ENCODE measurements at places on chromosomes 5 and 9. TPM values are rescaled to one million over a fixed set of nuclear protein-coding genes. Genes with fewer than 3 reads are reported as not detected.
A peak's percentile ranks its signal among the peaks of the same experiment; 100 is the strongest.

The SLC6A19 gene
- total RNA-seq: not detected

- H3K4me3 ChIP-seq: no peak overlapping the region
- H3K27ac ChIP-seq: no peak overlapping the region
- H3K4me1 ChIP-seq: no peaks in the 10 kb centered on the region
- DNase-seq: no peak
Observed at GRCh38 chr5:175508896-175509295, 30.5 kb downstream of the SFXN1 start.

The FOXD4L6 gene
- under 0.01 TPM for total RNA-seq

The SLC25A48 gene
- not detected for total RNA-seq

The PPP2R2B gene
- total RNA-seq: under 0.01 TPM

DNA sequence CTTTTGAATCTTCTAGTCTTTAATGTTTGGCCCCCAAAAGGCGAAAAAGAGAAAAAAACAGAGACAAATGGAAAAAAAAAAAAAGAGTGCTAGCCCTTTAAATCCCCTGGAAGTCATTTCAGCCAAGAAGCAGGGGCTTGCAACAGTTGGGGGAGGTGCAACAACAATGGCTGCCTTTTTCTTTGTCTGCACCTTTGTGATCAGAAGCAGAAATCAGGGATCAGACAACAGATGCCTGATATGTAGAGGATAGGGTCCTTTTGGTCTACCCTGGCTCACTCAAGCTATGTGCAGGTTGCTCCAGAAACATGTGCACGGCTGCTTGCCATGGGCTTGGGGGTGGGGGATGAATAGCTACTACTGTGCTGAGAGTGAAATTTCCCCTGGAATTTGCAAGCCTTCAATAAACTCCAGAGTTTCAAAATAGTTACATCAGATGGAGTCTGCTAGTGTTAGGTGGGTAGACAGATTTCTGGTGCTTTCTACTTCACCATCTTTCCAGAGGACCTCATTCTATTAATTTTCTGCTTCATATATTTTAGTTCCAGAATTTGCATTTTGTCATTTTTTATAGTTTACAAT lies 150.9 kb downstream of the FGF18 start:
- H3K27ac ChIP-seq: no peak overlapping the region
- DNase-seq: no peak
- no peaks in the 10 kb centered on the region for H3K27me3 ChIP-seq
- no peaks in the 10 kb centered on the region for H3K36me3 ChIP-seq

The ECSCR gene
- not detected for total RNA-seq

- peaks cover 37% of the 10 kb centered on the region for H3K36me3 ChIP-seq
- peaks cover 19% of the 10 kb centered on the region for H3K4me1 ChIP-seq
- no peak for DNase-seq
- no peaks in the 10 kb centered on the region for H3K27me3 ChIP-seq
- H3K4me3 ChIP-seq: peak overlapping the region; percentile 81
Observed at GRCh38 chr9:128321879-128322403, 306 bp downstream of the TRUB2 start.

- H3K27me3 ChIP-seq: no peaks in the 10 kb centered on the region
- H3K4me1 ChIP-seq: peaks cover 7% of the 10 kb centered on the region
- H3K36me3 ChIP-seq: no peaks in the 10 kb centered on the region
- DNase-seq: no peak
Observed at GRCh38 chr9:129604056-129604765, 16.7 kb downstream of the C9orf50 start.

The DRD1 gene
- total RNA-seq: under 0.01 TPM

DNA sequence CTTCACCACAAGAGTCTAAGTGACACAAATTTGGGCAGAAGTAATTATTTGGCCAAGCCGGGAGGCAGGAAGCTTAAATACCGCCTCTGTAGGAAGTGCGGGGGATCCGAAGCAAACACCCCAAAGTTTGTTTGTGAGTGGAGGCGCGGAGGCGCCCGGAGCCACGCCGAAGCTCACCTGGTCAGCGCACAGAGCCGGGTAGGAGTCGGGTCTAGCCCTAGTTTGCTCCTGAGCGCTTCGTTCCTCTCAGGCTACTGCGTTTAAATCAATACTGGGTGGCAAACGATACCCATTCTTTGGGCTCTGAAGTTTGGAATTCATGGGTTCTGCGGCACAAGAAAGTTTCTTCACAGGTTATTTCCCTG lies 855 bp downstream of the MCC start:
- H3K36me3 ChIP-seq: no peaks in the 10 kb centered on the region
- peak overlapping the region; percentile 82 for H3K4me3 ChIP-seq
- H3K4me1 ChIP-seq: peaks cover 21% of the 10 kb centered on the region
- DNase-seq: peak; percentile 82
- H3K27ac ChIP-seq: no peak overlapping the region
- H3K27me3 ChIP-seq: peaks cover 21% of the 10 kb centered on the region

GRCh38 chr5:32646061-32646969 lies 61.0 kb downstream of the SUB1 start:
- H3K4me1 ChIP-seq: peaks cover 17% of the 10 kb centered on the region
- H3K27me3 ChIP-seq: no peaks in the 10 kb centered on the region
- H3K4me3 ChIP-seq: no peak overlapping the region
- no peaks in the 10 kb centered on the region for H3K36me3 ChIP-seq
- no peak overlapping the region for H3K27ac ChIP-seq

The PTCH1 gene
- total RNA-seq: 3.3 TPM

- H3K27me3 ChIP-seq: peaks cover 9% of the 10 kb centered on the region
- H3K4me1 ChIP-seq: no peaks in the 10 kb centered on the region
- H3K27ac ChIP-seq: no peak overlapping the region
- H3K36me3 ChIP-seq: no peaks in the 10 kb centered on the region
Observed at GRCh38 chr5:181044093-181044599, 4.1 kb downstream of the BTNL9 start.

DNA sequence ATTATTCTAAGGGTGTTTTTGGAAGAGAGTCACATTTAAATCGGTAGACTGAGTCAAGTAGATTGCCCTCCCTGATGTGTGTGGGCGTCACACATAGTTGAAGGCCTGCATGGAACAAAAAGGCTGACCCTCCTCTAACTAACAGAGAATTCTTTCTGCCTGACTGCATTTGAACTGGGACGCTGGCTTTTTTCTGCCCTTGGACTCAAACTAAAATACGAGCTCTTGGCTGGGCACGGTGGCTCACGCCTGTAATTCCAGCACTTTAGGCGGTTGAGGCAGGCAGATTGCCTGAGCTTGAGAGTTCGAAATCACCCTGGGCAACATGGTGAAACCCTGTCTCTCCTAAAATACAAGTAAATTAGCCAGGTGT lies 209.4 kb downstream of the MAN2A1 start:
- no peaks in the 10 kb centered on the region for H3K36me3 ChIP-seq
- no peaks in the 10 kb centered on the region for H3K4me1 ChIP-seq
- no peak for DNase-seq
- peaks cover 2% of the 10 kb centered on the region for H3K27me3 ChIP-seq

The CD74 gene
- total RNA-seq: 21.4 TPM

DNA sequence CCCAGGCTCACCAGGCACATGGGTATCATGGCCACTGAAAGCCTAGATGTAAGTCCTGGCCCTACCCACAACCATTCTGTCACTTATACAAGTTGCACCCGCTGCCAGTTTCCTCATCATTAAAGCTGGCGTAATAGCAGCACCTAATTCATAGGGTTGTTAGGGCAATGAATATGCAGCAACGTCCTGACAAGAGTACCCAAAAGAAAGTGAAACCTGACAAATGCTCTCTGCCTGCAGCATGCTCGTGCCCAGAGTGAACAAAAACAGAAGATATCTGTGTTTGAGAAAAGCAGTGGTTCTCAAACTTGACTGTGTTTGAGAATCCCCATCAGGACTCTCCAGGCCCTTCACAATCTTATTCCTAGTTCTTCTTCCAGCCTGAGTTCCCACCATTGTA lies 632.4 kb downstream of the SEMA5A start:
- no peak for DNase-seq
- no peak overlapping the region for H3K4me3 ChIP-seq
- H3K27ac ChIP-seq: no peak overlapping the region
- no peaks in the 10 kb centered on the region for H3K27me3 ChIP-seq

The BTNL3 gene
- total RNA-seq: not detected

DNA sequence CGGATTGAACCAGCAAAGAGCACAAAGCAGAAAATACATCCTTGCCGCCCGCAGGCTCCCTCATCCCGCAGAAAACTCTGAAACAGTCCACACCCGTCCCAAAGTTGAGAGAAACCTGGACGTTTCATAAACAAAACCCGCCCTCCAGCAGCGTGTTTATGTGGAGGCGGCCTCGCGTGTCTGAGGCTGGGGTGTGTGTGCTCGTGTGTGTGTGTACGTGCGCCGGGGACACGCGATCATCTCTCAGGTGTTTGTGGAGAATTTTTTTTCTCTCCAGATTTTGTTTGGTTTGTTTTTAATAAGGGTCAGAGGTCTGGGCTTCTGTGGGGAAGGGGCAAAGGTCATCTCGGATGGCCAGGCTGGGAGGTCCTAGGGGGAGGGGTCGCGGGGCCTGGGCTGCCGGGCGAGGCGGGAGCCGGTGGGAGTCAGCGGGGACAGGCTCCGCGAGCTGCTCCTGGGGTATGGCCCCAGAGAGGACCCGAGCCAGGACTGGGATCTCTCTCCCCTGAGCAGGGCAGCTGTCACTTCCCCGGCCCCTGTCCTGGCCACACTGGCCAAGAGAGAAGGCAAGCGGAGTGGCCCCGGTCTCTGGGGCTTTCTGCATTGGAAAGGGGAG lies 206.4 kb downstream of the C9orf50 start:
- H3K36me3 ChIP-seq: no peaks in the 10 kb centered on the region
- H3K4me1 ChIP-seq: peaks cover 13% of the 10 kb centered on the region
- no peaks in the 10 kb centered on the region for H3K27me3 ChIP-seq
- H3K4me3 ChIP-seq: peak overlapping the region; percentile 73
- H3K27ac ChIP-seq: peak overlapping the region; percentile 97

The HMMR gene
- total RNA-seq: 2.9 TPM

GRCh38 chr5:127083711-127084110 lies 10.4 kb upstream of the C5orf63 start:
- H3K27ac ChIP-seq: no peak overlapping the region
- no peaks in the 10 kb centered on the region for H3K36me3 ChIP-seq
- H3K4me3 ChIP-seq: no peak overlapping the region
- H3K27me3 ChIP-seq: no peaks in the 10 kb centered on the region
- peaks cover 11% of the 10 kb centered on the region for H3K4me1 ChIP-seq

DNA sequence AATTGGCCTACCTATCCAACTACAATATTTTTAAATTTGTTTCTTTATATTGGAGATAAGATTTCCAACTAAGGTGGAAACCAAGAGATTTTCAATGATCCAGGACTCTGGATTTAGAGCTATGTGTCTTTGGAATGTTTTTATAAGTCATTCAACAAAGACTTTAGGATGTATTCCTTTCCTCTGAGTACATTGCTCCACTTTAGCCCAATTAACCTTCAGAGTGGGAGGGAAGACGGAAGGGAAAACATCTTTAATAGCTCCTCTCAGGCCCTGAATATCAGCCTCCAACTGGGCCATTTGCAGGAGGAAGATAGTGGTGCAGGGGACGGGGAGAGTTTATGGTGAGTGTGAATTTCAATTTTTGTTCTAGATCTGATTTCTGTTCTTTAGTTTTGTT lies 239.2 kb downstream of the PIK3R1 start:
- no peak for DNase-seq
- no peaks in the 10 kb centered on the region for H3K36me3 ChIP-seq
- peaks cover 35% of the 10 kb centered on the region for H3K4me1 ChIP-seq
- peak overlapping the region; percentile 50 for H3K27ac ChIP-seq
